ENCODE measurements at places on chromosomes 2 and 18. TPM values are rescaled to one million over a fixed set of nuclear protein-coding genes. Genes with fewer than 3 reads are reported as not detected.

- no peaks in the 10 kb centered on the region for H3K27me3 ChIP-seq
- DNase-seq: no peak
- H3K4me3 ChIP-seq: no peak overlapping the region
- no peaks in the 10 kb centered on the region for H3K36me3 ChIP-seq
- H3K27ac ChIP-seq: no peak overlapping the region
- H3K4me1 ChIP-seq: no peaks in the 10 kb centered on the region
Measured at GRCh38 chr2:168608796-168609195, 152.7 kb downstream of the CERS6 start.

Gene ABHD1
- total RNA-seq: 0.66 TPM

GRCh38 chr18:48137374-48138081 is 207.1 kb upstream of the SMAD2 start:
- H3K27ac ChIP-seq: peak overlapping the region; percentile 75
- peak overlapping the region; percentile 42 for H3K4me3 ChIP-seq
- peaks cover 25% of the 10 kb centered on the region for H3K27me3 ChIP-seq
- H3K4me1 ChIP-seq: peaks cover 87% of the 10 kb centered on the region
- H3K36me3 ChIP-seq: no peaks in the 10 kb centered on the region
- peak; percentile 41 for DNase-seq

Gene COBLL1
- total RNA-seq: 86.2 TPM

Gene SLC30A3
- total RNA-seq: 0.32 TPM

Gene AFF3
- 68.7 TPM for total RNA-seq

Gene RNF149
- 234 TPM for total RNA-seq

GRCh38 chr2:100919316-100919715 is 82.8 kb upstream of the RPL31 start:
- no peak overlapping the region for H3K4me3 ChIP-seq
- no peak for DNase-seq
- no peaks in the 10 kb centered on the region for H3K36me3 ChIP-seq
- H3K27ac ChIP-seq: no peak overlapping the region
- no peaks in the 10 kb centered on the region for H3K4me1 ChIP-seq

Gene IWS1
- 55.9 TPM for total RNA-seq

DNA sequence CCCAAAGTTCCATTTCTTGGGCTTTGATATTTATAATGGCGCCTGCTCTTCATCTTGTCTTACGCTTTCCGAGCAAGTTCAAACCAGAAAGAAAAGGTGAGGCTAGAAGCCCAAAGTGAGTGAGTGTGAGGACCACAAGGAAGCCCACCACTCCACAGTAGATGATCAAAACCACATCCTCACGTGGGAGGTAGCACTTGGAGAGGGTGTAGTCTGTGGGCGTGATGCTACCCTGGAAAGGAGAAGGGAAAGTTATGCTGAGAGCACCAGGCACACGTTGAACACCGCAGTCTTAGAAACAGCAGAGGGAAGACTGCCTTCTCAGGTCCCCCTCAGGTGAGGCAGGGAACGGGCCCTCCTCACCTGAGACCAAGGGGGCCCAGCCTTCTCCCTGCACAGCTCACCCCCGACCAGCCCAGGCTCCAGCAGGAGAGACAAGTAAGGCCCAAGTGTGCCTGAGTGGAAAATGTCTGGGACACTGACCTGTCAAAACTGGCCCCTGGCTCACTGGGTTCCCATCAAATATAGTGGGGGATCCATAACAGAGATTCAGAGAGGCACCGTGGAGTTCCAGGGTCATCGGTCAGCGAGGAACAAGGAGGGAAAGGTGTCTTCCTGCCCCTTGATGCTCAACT is 23.6 kb downstream of the MPPE1 start:
- H3K4me3 ChIP-seq: no peak overlapping the region
- no peak for DNase-seq
- no peak overlapping the region for H3K27ac ChIP-seq
- no peaks in the 10 kb centered on the region for H3K27me3 ChIP-seq
- H3K36me3 ChIP-seq: peaks cover 83% of the 10 kb centered on the region

GRCh38 chr18:45806226-45806625 is 19.2 kb upstream of the SIGLEC15 start:
- no peaks in the 10 kb centered on the region for H3K36me3 ChIP-seq
- DNase-seq: no peak
- no peaks in the 10 kb centered on the region for H3K4me1 ChIP-seq
- no peaks in the 10 kb centered on the region for H3K27me3 ChIP-seq
- H3K27ac ChIP-seq: no peak overlapping the region

Gene NAB1
- 44.7 TPM for total RNA-seq

DNA sequence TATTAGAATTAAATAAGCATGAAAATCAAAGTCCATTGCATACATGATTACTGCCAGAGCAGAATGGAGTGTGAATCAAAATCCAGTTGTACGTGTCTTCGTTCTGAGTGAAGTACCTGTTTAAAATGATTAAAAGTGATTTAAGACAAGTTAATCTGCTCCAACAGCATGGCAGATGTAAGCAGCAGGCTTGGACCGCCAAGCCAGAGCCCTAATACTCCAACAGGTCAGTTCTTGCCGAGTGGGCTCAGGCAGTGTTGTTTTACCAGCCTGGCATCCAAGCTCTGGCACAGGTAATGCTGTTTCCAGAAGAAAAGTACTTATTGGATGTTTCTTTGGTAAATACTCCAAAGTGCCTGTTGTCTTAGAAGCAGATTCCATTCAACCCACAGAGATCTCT is 171.4 kb upstream of the EPAS1 start:
- H3K27ac ChIP-seq: no peak overlapping the region
- no peaks in the 10 kb centered on the region for H3K4me1 ChIP-seq
- no peaks in the 10 kb centered on the region for H3K27me3 ChIP-seq
- DNase-seq: no peak
- H3K4me3 ChIP-seq: no peak overlapping the region

Gene MOGAT1
- not detected for total RNA-seq

DNA sequence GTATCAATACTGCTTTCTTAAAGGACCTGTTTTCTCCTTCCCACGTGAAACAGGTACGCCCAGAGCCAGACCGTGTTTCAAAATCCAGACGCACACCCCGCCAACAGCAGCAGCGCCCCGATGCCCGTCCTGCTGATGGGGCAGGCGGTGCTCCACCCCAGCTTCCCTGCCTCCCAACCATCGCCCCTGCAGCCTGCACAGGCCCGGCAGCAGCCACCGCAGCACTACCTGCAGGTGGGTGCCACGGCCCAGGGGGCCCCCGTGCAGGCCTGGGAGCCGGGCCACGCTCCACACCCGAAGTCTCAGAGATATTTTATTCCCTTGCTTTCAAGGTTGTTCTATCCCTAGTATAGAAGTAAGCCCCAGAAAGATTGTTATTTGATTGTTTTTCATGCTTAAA is 8.8 kb upstream of the RPL31 start:
- no peak for DNase-seq
- H3K36me3 ChIP-seq: peaks cover 16% of the 10 kb centered on the region
- no peak overlapping the region for H3K27ac ChIP-seq
- H3K4me3 ChIP-seq: no peak overlapping the region
- H3K27me3 ChIP-seq: no peaks in the 10 kb centered on the region
- H3K4me1 ChIP-seq: peaks cover 3% of the 10 kb centered on the region

GRCh38 chr18:13217466-13217961 is 1.0 kb upstream of the LDLRAD4 start:
- H3K4me3 ChIP-seq: peak overlapping the region; percentile 71
- peaks cover 44% of the 10 kb centered on the region for H3K4me1 ChIP-seq
- H3K27ac ChIP-seq: peak overlapping the region; percentile 79
- DNase-seq: peak; percentile 85
- peaks cover 25% of the 10 kb centered on the region for H3K27me3 ChIP-seq

GRCh38 chr18:54950221-54950620 is 9.0 kb downstream of the CCDC68 start:
- H3K27ac ChIP-seq: no peak overlapping the region
- H3K4me1 ChIP-seq: peaks cover 7% of the 10 kb centered on the region
- H3K4me3 ChIP-seq: no peak overlapping the region
- no peaks in the 10 kb centered on the region for H3K36me3 ChIP-seq
- H3K27me3 ChIP-seq: no peaks in the 10 kb centered on the region

Gene RFTN2
- total RNA-seq: 2.6 TPM

DNA sequence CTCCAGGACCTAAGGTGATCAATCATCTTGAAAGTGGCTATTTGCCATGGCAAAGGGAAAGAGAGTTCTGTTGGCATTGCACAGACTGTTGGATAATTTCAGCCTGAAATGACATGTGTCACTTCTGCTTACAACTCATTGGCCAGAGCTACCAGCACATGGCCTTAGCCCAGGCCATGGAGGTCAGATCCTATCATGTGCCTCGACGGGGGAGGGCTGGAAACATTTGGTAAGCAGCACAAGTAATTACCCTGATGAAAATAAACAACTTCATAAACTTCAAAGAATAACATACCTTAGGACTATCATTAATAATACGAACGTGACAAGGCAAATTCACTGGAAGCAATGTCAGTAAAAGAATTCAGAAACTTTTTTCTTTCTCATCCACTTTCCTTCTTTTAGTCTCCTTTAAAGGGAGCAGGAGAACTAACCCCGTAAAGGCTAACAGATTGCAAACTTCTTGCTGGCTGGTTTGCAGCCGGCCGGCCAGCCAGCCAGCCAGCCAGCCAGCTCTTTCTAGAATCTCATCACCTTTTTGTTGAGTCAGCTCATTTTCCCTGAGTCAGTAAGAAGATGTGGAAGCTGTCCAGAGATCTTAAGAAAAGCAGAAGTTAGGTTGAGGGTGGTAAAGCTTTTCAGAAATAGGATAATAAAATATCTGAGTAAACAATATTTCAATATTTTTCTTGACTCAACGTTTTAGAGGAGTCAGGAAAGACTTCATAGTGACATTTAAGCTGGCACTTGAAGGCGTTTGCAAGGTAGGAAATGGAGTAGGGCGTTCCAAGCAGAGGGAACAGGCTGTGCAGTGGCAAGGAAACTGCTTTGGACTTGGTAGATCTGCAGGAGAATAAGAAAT is 31.9 kb downstream of the CNRIP1 start:
- H3K27me3 ChIP-seq: no peaks in the 10 kb centered on the region
- H3K4me3 ChIP-seq: no peak overlapping the region
- H3K36me3 ChIP-seq: no peaks in the 10 kb centered on the region
- H3K4me1 ChIP-seq: no peaks in the 10 kb centered on the region

DNA sequence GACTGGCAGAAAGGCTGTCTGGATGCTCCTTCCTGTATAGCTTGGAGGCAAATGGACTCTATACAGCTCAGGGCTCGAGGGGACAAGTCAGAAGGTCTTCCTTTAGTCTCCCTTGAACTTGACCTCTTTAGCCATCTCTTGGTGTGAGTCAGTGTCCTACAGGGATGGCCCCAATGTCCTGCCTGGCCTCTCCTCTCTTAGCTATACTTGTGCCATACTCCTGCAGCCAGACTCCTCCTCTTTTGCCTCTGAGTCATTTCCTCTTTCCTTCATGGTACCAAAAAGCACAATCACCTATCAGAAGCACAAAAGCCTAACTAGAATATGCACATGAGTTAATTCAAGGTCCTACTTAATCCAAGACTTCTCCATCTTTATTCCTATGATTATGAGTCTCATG is 112.7 kb downstream of the XRCC5 start:
- peaks cover 38% of the 10 kb centered on the region for H3K36me3 ChIP-seq
- H3K4me1 ChIP-seq: no peaks in the 10 kb centered on the region
- DNase-seq: no peak
- no peak overlapping the region for H3K4me3 ChIP-seq

Gene AMER3
- total RNA-seq: not detected

Gene ARHGEF4
- 0.43 TPM for total RNA-seq

Gene RPRM
- total RNA-seq: 0.89 TPM

Data from spleen (tissue), 13 donors.